ENCODE measurements at places on chromosomes 5 and 9.

DNA sequence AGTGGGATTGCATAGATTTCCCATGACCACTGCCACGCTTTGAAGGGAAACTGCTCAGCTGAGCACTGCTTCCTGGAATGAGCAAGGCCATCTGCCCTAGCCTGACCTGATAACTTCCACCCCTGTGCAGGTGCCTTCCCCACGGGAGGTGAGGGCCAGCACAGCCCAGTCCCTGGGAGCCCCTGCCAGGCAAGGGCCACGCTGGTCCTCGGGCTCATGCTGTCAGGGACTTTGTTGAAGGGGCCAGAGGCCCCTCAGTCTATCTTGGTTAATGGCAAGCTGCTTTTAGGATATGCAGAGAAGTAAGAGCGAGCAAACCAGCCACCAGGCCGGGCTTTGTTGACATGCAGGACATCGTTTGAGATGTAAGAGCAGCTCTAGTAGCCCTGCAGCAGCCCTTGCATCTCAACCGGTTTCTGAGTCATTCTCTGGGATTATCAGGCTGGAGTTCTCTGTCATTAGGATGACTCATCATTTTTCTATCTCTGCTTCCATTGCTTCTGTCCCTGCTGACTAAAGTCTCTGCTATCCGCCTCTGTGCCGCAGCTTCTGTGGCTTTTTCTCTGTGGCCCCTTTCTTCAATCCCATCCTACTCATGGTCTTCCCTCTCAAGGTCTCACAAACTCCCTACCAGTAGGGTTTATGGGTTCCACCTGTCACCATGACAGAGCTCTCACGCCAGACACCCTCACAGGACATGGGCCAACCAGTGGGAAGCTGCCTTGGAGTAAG lies 30.6 kb upstream of the IQGAP2 start:
- DNase-seq: no peak

GRCh38 chr5:158840193-158840592 lies 259.5 kb downstream of the EBF1 start:
- no peak for DNase-seq

DNA sequence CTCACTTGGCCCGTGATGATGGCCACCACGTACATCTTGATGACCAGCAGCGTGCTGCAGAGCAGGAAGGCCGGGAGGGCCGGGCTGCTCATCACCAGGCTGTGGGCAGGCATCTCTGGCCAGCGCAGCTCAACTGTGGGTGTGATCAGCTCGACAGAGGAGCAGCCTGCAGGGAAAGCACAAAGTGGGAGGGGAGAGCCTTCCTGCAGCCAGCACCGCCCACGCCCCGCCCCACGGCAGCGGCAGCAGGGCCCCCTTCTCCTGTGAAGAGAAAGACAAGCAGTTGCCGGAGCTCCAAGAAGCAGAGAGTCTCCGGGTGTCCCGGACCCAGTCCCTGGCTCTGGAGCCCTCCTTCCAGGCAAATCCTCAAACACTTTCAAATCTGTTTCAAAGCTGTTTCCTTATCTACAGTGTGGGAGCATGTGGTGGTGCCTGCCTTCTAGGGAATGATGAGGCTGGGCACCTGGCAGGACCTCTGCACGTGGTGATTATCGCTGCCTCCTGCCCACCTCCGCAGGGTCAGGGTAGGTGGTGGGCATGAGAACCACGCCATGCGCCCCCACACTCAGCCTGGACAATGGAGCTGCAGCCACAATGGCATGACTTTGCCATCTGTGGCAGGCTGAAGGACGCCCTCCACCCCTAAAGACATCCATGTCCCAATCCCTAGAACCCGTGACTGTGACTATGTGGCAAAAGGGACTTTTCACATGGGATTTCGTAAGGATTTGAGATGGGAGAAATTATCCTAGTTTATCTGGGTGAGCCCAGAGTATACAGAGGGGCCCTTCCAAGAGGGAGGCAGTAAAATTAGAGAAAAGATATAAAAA lies at the start of gene PTGES:
PTGES (minus strand) TSS at position 143 of the 830 bp plus-strand sequence; CDS start at position 113, 30 bp downstream.
- DNase-seq: peak; percentile 78

DNA sequence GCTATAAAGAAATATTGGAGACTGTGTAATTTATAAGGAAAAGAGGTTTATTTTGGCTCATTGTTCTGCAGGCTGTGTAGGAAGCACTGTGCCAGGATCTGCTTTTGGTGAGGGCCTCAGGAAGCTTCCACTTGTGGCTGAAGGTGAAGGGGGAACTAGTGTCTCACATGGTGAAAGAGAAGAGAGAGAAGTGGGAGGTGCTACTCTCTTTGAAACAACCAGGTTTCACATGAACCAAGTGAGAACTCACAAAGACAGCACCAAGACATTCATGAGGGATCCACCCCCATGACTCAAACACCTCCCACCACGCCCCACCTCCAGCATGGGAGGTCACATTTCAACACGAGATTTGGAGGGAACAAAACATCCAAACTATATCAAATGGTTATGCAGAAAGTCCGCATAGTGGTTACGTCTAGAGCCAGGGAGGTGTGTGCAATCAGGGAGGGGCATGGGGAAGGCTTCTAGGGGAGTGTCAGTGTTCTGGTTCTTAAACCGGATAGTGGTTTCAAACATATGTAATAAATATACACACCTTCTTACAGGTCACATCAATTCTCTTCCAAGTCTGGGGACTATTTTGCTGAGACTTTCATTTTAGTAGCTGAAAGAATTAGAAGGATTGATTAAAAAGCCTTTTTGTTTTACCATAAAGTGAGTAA lies 113.0 kb downstream of the TRIO start:
- DNase-seq: no peak

DNA sequence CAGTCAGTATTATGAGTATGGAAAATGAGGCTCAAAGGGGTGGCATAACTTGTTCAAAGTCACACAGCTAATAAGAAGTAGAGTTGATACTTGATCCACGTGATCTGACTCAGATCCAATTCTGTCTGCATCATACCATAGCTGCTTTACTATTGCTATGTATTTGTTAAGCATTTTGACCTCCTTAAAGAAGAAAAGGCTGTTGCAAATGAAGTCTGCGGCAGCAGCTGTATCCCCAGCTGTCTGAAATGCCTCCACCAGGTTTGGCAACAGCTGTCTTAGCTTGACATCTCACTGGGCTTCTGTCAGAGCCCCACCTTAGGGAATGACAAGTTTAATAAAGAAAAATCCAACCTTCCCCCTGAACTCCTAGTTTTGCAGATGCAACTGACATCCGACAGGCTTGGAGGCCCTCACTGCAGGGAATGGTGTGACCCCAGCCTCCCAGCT lies 75.6 kb upstream of the SLC44A1 start:
- DNase-seq: no peak

- DNase-seq: no peak
Observed at GRCh38 chr9:114851306-114851705, 45.5 kb upstream of the TNFSF15 start.

GRCh38 chr9:81619353-81620001 lies 69.9 kb downstream of the TLE1 start:
- DNase-seq: no peak

DNA sequence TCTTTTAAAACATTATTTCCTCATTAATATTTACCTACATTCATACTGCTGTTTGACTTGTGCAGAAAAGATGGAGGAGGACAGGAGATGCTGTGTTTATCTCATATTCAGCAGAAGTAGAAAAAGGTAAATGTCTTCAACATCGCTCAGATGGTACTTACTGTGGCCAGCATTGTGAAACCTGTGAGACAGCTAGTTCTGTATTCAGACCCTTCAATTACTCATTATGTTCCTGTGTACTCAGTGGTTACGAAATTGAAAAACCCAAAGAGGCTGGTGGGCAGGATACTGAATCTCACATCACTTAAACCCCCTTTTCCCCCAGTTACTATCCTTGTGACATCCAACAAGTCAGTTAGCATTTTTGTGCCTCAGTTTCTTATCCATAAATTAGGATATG lies 216.0 kb downstream of the KDM4C start:
- DNase-seq: no peak

GRCh38 chr9:107566611-107567061 lies 77.1 kb upstream of the KLF4 start:
- DNase-seq: no peak
